Right renal pelvis (tissue), 4 donors: ENCODE measurements at places on chromosomes 6 and 20.

GRCh38 chr6:67909354-67909753, 725.7 kb upstream of the ADGRB3 start:
- no peak for DNase-seq

GRCh38 chr6:155493026-155493693, 37.5 kb upstream of the NOX3 start:
- DNase-seq = no peak

DNA sequence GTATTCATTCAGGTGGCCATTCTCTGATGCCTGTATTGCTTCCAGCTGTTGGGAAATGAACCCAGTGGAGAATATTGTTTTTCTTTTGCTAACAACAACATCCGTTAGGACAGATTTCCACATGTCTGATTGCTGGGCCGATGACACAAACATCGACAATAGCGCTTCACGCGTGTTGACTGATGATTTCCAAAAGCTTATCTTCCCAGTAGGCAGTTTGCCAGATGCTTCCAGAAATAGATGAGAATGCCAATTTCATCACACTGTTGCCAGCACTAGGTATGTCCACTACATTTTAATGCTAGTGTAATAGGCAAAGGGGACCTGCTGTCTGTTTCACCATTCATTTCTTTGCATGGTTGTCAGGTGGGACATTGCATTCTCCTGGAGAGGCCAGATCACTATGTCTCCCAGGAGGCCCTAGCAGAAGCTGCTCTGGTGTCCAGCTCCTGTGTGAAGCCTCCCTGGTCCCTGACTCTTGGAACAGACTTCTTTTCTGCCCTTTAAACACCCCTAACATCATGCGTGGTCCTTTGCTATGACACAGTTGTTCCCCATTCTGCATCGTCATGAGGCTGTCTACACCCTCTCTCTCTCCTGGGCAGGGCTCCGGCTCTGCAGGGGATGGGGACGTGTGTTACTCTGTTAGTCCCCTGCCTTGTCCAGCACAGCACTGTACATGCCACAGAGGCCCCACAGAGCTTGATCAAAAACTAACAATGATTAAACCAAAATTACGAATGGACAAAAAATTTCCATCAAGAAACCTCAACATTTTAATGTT, 181.6 kb downstream of the CDH26 start:
- no peak for DNase-seq

GRCh38 chr6:16756660-16757255, 4.5 kb downstream of the ATXN1 start:
- DNase-seq = no peak

GRCh38 chr6:43669050-43669921, 18.3 kb downstream of the MRPS18A start:
- no peak for DNase-seq

GRCh38 chr6:5094327-5094726, 9.2 kb downstream of the PPP1R3G start:
- DNase-seq = no peak

DNA sequence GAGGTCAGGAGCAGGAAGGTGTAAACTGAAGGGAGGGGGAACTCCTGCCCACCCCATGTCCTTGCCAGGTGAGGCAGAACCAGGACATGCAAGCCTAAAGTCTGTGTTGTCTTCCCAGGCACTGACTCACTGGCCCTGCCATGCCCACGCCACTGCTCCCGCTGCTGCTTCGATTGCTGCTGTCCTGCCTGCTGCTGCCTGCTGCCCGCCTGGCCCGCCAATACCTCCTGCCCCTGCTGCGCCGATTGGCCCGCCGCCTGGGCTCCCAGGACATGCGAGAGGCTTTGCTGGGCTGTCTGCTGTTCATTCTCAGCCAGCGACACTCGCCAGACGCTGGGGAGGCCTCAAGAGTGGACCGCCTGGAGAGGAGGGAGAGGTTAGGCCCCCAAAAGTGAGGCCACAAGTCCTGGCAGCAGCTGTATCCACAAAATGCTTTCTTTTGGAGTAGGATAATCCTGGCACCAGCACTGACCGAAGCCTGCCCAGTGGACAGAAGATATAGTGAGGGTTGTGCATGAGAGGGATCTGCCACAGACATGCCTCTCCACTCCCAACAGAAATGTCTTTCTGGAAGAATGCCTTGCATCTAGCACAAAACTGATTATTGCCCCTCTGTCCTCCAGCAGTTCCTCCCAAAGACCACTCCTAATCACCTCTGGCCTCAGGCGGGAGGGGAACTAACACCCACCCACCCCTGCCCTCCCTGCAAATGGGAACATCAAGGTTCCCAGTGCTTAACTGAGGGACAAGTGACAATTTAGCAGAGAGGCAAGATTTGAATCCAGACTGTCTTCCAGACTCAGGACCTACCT, 812 bp downstream of the MYMX start:
- DNase-seq = no peak

DNA sequence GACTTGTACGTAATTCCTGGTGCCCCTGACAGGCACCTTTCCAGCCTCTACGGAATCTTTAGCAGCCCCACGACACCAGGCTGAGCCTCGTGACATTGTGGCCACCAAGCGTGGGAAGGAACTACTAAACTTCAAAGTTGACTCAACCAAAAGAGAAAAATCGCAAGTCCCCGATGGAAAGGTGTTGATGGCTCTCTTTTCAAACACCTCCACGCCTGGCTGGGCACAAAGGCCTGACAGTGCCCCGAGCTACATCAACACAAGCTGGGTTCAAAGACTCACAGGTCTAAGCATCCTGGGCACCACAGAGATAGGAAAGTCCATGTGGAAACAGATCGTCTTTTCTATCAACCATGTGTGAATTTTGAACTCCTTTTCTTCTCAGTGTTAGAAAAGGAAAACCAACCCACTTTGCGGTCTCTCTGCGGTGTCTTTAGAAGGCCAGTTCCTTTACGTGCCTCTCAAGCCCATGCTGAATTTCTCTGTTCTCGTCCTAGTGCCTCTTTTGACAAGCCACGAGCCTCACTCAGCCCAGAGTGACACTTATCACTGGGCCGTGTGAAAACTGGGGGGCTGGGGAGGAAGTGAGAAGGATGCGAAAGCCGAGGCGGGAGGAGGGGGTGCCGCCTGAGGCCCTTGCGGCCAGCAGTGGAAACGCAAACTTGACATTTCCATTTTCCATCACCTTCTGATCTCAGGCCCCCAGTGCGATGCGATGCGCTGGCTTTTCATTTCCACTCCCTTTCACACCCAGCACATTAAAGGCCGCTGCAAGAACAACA, 59.4 kb downstream of the GFOD1 start:
- no peak for DNase-seq

GRCh38 chr6:98843271-98844243, 9.2 kb downstream of the POU3F2 start:
- no peak for DNase-seq

GRCh38 chr20:4127344-4127743, 112.0 kb upstream of the RNF24 start:
- no peak for DNase-seq

DNA sequence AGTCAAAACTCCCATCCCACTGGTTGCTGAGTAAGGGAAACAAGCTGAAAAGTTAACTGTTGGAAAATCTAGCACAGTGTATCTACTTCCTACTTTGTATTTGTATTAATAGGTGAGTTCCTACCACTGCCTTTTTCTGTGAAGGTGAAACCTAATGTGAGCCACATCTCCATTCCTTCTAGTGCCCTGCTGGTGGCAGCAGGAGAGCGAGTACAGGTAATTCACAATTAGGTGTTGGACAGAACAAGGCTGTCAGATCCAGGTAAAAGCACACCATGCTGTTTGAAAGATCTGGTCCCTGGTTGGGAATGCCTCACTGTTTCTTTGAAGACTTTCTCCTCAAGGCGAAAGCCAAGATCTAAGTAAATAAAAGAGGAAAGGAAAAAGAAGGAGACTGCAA, 528.4 kb downstream of the PKHD1 start:
- no peak for DNase-seq

GRCh38 chr6:160277546-160277945, 18.9 kb upstream of the SLC22A2 start:
- DNase-seq = no peak

DNA sequence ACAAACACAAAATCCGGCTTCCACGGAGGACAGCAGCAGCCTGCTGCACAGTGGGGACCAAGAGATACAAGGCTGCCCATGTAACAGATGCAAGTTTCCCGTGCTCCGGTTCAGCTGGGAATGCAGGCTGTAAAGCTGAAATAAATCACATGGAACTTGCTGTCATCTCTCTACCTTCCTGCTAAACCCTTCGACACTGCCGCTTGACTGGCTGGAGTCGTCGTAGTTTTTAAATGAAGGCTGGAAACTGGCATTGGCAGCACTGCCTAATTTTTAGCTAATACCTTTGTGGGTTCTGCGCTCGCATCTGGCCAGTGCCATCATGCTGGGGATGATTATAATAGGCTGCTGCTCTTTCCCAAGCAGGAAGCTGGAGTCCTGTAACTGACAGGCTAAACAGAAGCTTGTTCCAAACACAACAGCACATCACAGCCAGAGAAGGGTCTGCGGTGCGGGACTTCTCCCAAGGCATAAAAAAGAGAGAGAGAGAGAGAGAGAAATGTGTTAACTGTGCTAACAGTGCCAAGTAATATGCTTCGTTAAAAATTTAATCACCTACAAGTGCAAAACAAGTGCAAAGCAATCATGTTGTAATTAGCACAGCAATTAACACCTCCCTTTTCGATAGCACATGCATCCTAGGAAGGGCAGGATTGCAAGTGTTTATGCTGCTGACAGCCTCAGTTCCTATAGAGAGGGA, 146.1 kb downstream of the TFAP2A start:
- peak; percentile 15 for DNase-seq

- no peak for DNase-seq
These were observed 84.2 kb downstream of the TRERF1 start for GRCh38 chr6:42367353-42368011.

DNA sequence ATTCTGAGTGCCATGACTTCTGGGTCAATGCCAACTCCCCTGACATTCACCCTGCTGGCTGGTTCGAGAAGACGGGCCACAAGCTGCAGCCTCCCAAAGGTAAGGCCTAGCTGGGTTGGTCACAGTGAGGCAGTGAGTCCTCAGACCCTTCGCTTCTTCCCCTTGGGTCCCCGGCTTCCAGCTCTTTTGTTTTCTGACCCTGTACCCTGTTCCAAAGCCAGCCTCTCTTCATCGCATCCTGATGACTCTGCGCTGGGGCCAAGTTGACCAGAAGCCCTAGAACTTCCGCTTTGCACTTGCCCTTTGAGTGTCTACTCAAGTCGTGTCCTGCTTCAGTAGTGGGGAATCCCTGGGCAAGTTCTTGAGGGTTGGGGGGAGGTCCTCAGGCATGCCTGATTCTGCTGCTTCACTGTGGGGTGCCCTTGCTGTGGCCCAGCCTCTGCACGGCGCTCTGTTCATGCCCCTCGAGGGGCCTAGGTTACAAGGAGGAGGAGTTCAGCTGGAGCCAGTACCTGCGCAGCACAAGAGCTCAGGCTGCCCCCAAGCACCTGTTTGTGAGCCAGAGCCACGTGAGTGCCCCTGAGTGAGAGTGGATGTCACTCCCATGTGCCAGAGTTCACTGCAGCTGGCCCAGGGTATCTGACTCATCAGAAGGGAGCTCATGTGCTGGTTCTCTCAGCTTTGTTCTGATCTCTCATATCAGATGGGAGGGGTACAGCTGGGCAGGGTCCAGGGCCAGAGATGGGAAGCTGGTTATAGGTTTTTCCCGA, 23.0 kb downstream of the L3MBTL1 start:
- no peak for DNase-seq

DNA sequence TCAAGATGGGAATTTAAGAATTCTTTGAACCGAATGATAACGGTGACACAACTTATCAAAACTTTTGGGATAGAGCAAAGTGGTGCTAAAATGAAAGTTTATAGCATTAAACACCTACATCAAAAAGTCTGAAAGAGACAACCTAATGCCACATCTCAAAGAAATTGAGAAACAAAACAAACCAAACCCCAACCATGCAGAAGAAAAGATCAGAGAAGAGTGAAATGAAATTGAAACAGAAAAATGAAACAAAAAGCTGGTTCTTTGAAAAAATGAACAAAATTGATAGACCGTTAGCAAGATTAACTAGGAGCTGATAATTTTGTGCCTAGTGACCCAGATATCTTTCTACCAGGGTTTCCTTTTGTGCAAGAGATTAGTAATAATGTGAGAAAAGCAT, 248.0 kb upstream of the EYS start:
- DNase-seq = no peak

GRCh38 chr6:89853068-89853467, 23.4 kb downstream of the CASP8AP2 start:
- no peak for DNase-seq

- DNase-seq = no peak
These were observed 2.6 kb downstream of the MAN1A1 start for GRCh38 chr6:119346936-119347335.

DNA sequence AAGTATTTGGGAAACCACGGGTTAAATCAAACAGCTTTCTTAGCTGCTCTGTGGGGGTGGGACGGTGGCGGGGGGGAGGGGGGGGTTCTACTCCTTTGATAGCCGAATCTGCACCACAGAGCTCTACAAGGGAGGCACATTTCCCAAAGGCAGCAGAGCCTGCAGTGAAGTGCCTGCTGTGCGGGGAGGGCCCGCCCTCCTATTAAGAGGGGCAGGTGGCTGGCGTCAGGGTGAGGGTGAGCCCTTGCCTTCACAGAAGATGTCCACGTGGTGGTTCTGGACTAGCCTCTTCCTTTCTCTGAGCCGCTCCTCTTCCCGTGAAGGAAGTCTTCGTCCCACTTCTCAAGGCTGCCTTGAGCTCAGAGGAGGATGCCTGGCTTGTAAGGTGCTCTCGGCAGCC, 174.9 kb upstream of the THBS2 start:
- DNase-seq = no peak

DNA sequence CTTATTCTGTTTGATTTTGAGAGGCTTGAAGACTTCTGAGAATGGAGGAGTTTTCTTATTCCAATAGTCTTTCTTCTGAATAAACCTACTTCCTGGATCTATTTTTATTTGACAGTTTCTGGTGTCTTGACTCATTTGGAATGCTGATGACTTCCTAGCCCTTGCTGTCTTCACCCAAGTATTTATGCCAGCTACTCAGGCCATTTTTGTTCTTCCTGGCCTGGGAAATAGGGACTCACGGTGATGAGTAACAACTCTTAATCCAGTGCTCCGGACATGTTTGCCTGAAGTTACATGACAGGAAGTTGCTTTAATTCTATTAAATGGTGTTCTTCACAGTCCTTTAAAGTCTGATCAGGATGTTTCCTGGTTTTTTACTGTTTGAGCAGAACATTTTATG, 272.1 kb upstream of the EYS start:
- no peak for DNase-seq

GRCh38 chr6:31368461-31368860, 11.5 kb upstream of the HLA-B start:
- DNase-seq = no peak

DNA sequence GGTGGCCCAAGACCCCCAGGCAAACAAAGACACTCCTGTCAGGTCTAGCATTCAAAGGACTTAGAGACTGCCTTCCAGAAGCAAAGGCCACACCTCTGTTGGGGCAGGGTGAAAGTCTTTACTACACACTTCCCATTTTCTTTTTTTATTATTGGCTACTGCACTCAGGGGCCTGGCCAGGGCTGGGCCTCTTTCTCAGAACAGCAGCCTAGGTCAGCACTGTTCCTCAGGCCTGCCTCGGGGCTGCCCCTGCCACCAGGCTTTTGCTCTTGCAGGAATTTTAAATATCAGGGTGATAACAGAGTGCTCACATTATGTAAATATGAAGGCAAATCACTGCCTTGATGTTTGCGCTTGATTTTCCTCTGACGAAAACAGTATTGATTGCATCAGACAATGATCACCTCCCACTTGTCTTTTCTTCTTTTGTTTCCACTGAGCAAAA, 18.5 kb downstream of the GSTA4 start:
- no peak for DNase-seq
